ENCODE measurements at places on chromosomes 2 and 18.

DNA sequence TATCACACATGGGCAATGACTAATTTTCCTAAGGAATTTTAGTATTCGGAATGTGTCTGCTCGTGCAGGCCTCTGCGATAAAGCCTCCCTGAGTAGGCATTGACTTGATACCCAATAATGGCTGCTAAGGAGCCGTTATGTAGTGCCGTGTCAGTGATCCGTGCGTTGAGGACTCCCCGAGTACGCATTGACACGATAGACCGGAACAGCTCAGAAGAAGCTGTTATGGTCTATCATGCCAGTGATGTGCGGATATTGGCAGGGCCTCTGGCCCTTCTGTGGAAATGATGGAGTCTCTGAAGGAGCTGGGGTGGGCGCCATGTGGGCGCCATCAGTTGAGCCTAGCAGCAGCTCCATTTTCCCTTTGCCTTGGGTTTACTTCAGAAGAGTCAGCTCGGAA, 29.1 kb downstream of the ZEB2 start:
- peaks cover 5% of the 10 kb centered on the region for H3K36me3 ChIP-seq
- H3K27ac ChIP-seq: peak overlapping the region; percentile 82
- no peaks in the 10 kb centered on the region for H3K27me3 ChIP-seq
- H3K4me1 ChIP-seq: peaks cover 39% of the 10 kb centered on the region
- peak overlapping the region; percentile 71 for H3K4me3 ChIP-seq
- peak; percentile 21 for DNase-seq

DNA sequence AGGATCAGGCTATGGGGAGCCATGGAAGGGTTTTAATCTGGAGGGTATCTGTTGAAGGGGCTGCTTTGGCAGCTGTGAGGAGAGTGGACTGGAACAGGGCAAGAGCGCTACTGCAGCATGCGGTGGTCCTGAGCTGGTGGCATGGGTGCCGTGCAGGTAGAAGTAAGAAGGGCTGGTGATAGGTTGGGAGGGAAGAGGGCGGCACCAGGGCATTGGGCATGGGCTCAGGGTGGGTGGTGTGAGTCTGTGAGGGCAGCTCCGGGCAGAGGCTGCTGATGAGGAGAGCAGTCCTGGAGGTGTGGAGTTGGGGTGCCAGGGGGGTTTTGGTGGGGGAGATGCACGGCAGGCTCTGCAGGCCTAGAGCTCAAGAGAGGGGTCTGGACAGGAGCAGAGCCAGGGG, 2.1 kb downstream of the ACTG2 start:
- peaks cover 5% of the 10 kb centered on the region for H3K4me1 ChIP-seq
- DNase-seq: no peak
- H3K27ac ChIP-seq: no peak overlapping the region
- H3K27me3 ChIP-seq: no peaks in the 10 kb centered on the region

DNA sequence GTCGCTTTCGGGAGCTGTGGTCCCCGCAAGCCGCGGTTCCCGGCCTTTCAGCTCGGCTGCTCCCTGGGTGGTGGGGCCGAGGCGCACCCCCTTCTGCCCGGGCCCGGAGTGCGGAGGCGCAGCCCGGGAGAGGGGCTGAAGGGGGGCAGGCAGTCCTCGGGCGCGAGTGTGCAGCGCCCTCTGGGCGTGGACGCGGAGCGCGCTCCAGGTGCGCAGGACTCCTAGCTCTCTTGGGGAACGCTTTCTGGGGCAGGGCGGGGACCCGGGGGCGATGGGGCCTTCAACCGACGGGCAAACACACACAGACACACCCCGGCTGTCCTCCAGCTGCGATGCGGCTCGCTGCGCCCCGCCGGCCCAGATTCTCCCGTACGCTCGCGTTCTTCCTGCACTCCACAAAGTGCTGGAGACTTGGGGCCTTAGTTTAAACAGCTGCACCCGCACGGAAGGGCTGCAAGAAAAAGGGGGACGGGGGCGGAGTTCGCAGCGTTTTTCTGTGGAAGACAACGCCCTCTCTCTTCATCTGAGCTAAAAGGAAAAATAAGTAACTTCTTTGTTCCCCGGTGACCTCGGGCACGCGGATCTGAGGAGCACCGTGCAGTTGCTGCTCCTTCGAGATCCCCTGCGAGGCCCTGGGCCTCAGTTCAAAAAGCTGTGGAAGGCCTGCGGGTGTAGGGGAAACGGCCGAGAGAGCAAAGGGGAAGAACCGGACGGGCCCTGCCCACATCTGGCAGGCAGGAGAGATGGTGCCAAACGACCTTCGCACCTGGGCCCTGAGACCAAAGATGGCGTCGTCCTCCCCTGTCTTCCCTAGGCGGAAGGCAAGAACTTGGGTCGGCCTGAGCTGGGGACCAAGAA, 593 bp upstream of the SDC1 start:
- H3K27me3 ChIP-seq: peaks cover 18% of the 10 kb centered on the region
- peaks cover 4% of the 10 kb centered on the region for H3K36me3 ChIP-seq
- H3K4me3 ChIP-seq: peak overlapping the region; percentile 76
- DNase-seq: no peak
- no peak overlapping the region for H3K27ac ChIP-seq

GRCh38 chr2:24049485-24050021, at the start of gene FKBP1B:
Gene FKBP1B, plus strand, starts transcription at chr2:24049741. Its CDS starts 109 bp downstream, at chr2:24049850.
- peak; percentile 27 for DNase-seq
- no peak within 1 kb of the TSS for H3K27ac ChIP-seq
- no peaks in the 10 kb centered on the region for H3K36me3 ChIP-seq

DNA sequence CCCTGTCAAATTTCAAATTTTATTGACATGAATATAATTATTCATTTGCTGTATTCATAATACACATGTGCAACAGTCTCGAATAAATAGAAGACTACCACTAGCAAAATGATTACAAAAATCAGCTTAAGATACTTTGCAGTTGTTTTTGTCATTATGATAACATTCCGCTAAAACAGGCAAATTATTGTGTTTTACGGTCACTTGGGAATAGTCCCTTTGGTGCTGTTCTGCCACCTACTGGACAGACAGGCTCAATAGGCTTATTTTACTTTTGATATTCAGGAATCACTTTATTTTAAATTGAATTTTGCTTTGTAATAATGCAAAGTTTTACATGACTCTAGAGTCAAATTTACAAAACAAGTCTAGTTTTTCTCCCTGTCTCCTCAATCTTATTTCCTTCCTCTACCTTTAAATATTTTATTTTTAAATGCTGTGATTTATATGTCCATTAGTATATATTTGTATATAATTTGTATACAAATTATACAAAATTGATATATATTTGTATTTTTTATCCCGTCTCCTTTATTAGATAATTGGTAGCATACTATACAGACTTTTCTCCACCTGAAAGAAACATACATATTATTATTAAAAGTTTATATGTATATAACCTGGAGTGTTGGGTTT, 456.3 kb downstream of the DLGAP1 start:
- H3K4me3 ChIP-seq: no peak overlapping the region
- DNase-seq: no peak
- H3K4me1 ChIP-seq: peaks cover 3% of the 10 kb centered on the region
- H3K27me3 ChIP-seq: peaks cover 4% of the 10 kb centered on the region
- no peaks in the 10 kb centered on the region for H3K36me3 ChIP-seq
- no peak overlapping the region for H3K27ac ChIP-seq

GRCh38 chr2:37847792-37848191, 77.3 kb upstream of the RMDN2 start:
- H3K4me3 ChIP-seq: no peak overlapping the region
- H3K27ac ChIP-seq: no peak overlapping the region

- H3K27ac ChIP-seq: no peak overlapping the region
- no peaks in the 10 kb centered on the region for H3K36me3 ChIP-seq
- H3K27me3 ChIP-seq: no peaks in the 10 kb centered on the region
- no peak for DNase-seq
- H3K4me1 ChIP-seq: no peaks in the 10 kb centered on the region
Observed at GRCh38 chr18:52045946-52046675, 293.9 kb upstream of the DCC start.

GRCh38 chr18:59512025-59512755, 153.1 kb upstream of the LMAN1 start:
- no peak overlapping the region for H3K4me3 ChIP-seq
- DNase-seq: no peak
- H3K27ac ChIP-seq: no peak overlapping the region
- H3K36me3 ChIP-seq: no peaks in the 10 kb centered on the region

DNA sequence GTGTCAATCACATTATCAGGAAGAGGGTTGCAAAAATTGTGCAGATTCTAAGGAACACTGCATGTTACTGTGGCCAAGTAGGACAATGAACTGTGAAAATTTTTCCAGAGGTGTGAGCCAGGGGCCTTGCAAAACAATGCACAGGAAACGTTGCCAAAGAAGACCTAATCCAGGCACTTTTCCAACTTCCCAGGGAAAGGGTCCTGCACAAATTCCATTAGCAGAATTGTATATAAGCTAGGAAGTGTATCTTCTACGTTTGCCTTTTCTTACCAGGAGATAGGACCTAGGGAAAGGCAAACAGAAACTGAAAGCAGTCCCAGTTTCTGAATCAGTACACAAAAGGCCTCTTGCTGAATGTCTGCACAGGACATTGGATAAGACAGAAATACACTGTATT, 1888.3 kb upstream of the CELF4 start:
- no peak overlapping the region for H3K4me3 ChIP-seq
- H3K27ac ChIP-seq: no peak overlapping the region
- DNase-seq: no peak
- no peaks in the 10 kb centered on the region for H3K36me3 ChIP-seq
- no peaks in the 10 kb centered on the region for H3K4me1 ChIP-seq
- no peaks in the 10 kb centered on the region for H3K27me3 ChIP-seq

- H3K4me3 ChIP-seq: no peak overlapping the region
- DNase-seq: no peak
- no peaks in the 10 kb centered on the region for H3K4me1 ChIP-seq
- H3K27ac ChIP-seq: no peak overlapping the region
Observed at GRCh38 chr2:103401621-103402020, 639.8 kb downstream of the TMEM182 start.

- H3K27ac ChIP-seq: no peak overlapping the region
- DNase-seq: no peak
- no peaks in the 10 kb centered on the region for H3K36me3 ChIP-seq
- H3K27me3 ChIP-seq: no peaks in the 10 kb centered on the region
Observed at GRCh38 chr2:204691911-204692510, 146.7 kb downstream of the PARD3B start.

DNA sequence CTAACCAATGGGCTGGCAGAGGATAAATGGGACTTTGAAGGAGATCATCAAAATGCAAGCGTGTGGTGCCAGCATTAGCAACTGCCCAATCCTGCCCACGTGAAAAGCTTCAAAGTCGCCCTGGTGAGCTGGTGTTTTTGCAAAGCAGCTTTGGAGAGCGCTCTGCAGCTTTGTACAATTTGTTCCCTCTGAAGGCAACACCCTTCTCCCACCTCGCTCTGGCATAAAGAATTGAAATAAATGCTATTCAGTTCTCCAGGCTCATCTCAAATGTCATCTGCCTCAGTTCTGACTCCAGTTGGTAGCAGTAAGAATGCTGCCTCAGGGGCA, 3.5 kb downstream of the COPS9 start:
- no peak for DNase-seq
- H3K4me3 ChIP-seq: no peak overlapping the region
- H3K4me1 ChIP-seq: peaks cover 22% of the 10 kb centered on the region
- H3K27me3 ChIP-seq: no peaks in the 10 kb centered on the region
- H3K36me3 ChIP-seq: peaks cover 24% of the 10 kb centered on the region

DNA sequence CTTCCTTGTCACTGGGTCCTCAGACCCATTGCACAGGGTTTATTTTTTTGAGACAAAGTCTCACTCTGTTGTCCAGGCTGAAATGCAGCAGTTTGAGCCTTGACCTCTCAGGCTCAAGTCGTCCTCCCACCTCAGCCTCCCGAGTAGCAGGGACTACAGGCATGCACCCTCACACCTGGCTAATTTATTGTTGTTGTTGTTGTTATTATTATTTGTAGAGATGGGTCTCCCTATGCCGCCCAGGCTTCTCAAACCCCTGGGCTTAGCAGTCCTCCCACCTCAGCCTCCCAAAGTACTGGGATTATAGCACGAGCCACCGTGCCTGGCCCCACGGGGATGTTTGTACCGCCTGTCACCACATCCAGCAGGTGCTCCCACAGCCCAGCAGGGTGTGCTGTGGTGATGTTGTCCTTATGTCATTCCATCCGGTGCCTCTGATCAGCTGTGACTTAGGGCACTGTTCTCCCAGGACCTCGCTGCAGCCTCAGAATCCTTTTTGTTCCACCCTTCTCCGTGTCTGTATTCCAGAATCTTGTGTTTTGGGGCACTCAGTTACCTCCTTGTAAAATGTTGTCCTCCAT, 182.3 kb downstream of the INO80D start:
- no peaks in the 10 kb centered on the region for H3K36me3 ChIP-seq
- no peak for DNase-seq
- H3K27ac ChIP-seq: no peak overlapping the region
- H3K4me1 ChIP-seq: no peaks in the 10 kb centered on the region
- H3K27me3 ChIP-seq: peaks cover 18% of the 10 kb centered on the region

DNA sequence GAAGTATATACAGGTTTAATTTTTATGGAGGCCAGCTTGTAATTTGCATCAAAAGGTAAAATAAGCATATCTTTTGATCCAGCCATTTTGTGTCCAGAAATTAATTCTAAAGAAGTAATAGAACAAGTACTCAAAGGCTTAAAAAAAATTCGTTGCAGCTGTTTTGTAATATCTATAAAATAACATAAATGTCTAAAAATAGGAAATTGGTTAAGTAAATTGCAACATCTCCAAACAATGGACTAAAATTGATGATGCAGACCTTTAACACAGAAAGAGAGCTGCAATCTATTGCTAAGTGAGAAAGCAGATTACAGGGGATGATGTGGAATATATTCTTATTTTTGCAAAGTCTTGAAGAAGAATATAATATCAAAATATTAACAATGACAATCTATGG, 19.4 kb downstream of the AAK1 start:
- H3K36me3 ChIP-seq: no peaks in the 10 kb centered on the region
- no peaks in the 10 kb centered on the region for H3K4me1 ChIP-seq
- H3K27me3 ChIP-seq: peaks cover 5% of the 10 kb centered on the region
- H3K4me3 ChIP-seq: no peak overlapping the region

- no peak for DNase-seq
- H3K36me3 ChIP-seq: no peaks in the 10 kb centered on the region
- peaks cover 2% of the 10 kb centered on the region for H3K27me3 ChIP-seq
- H3K4me1 ChIP-seq: no peaks in the 10 kb centered on the region
- H3K27ac ChIP-seq: no peak overlapping the region
- H3K4me3 ChIP-seq: no peak overlapping the region
Observed at GRCh38 chr2:160695402-160696086, 201.9 kb upstream of the RBMS1 start.

DNA sequence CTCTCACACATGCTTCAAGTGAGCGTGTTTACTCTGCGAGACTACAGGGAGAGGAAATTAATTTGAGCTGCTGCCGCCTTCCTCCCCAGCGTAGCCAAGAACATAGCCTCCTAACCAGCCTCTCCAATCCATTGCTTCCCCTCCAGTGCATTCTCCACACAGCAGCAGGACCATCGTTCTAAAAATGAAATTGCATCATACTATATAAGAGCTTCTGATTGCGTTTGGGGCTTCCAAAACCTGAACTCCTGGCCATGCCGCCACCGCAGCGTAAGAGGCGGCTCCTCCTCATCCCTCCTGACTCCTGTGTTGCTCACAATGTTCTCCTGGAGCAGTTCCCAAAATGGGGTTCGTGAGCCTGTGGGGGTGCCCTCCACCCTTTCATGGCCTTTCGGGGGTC, 142.1 kb downstream of the MYT1L start:
- no peak for DNase-seq
- no peak overlapping the region for H3K4me3 ChIP-seq
- H3K4me1 ChIP-seq: no peaks in the 10 kb centered on the region

- DNase-seq: no peak
- no peaks in the 10 kb centered on the region for H3K27me3 ChIP-seq
- peak overlapping the region; percentile 87 for H3K27ac ChIP-seq
- peak overlapping the region; percentile 65 for H3K4me3 ChIP-seq
- peaks cover 58% of the 10 kb centered on the region for H3K4me1 ChIP-seq
- H3K36me3 ChIP-seq: peaks cover 46% of the 10 kb centered on the region
Observed at GRCh38 chr18:63301434-63301833, 18.1 kb downstream of the BCL2 start.

- H3K27ac ChIP-seq: no peak overlapping the region
- no peak overlapping the region for H3K4me3 ChIP-seq
- H3K4me1 ChIP-seq: no peaks in the 10 kb centered on the region
- no peak for DNase-seq
- peaks cover 27% of the 10 kb centered on the region for H3K36me3 ChIP-seq
Observed at GRCh38 chr2:215942194-215942593, 71.2 kb downstream of the MREG start.
